NCI-H2171 treated with DMSO at 0.1 percent for 48 hours (cell line): ENCODE measurements at places on chromosomes 7 and 10.

- DNase-seq = no peak
Observed at GRCh38 chr10:14491811-14492210, 161.1 kb upstream of the FRMD4A start.

DNA sequence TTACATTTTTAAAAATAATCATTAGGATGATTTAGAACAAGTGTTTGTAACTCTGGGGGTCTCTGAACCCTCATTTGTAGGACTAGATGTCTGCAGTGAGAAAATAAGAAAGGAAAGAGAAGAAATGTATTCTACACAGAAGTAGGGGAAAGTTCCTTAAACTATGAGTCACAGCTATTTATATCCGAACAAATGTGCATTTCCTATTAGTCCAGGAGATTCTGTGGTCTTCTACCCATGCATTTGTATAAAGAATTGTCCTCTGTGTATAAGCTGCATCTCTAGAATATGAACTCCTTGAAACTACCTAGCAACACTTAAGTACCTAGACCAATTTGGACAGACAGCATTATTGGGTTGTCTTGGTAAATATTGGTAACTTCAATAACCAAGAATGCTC, 15.9 kb upstream of the CD36 start:
- DNase-seq = no peak

GRCh38 chr7:99806839-99807478, 20.9 kb upstream of the CYP3A43 start:
- DNase-seq = no peak

DNA sequence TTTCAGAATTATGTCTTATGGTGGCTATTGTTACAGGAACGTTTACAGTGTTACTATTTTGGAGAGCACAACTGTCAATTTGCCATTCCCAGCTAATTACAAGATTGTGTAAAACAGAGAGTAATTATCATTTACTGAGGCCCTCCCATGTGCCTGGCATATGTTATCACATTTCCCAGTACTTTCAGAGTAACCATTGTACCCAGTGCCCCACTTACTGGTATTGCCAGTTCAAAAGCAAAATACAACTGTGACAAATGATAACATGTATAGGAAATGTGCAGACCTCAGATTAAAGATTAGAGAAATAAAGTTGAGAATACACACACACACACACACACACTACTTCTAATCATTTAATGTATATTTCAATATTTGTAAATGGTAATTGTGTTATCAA, 572.5 kb downstream of the POM121L12 start:
- DNase-seq = no peak

- DNase-seq = no peak
Observed at GRCh38 chr10:64316416-64316815, 795.2 kb downstream of the REEP3 start.

DNA sequence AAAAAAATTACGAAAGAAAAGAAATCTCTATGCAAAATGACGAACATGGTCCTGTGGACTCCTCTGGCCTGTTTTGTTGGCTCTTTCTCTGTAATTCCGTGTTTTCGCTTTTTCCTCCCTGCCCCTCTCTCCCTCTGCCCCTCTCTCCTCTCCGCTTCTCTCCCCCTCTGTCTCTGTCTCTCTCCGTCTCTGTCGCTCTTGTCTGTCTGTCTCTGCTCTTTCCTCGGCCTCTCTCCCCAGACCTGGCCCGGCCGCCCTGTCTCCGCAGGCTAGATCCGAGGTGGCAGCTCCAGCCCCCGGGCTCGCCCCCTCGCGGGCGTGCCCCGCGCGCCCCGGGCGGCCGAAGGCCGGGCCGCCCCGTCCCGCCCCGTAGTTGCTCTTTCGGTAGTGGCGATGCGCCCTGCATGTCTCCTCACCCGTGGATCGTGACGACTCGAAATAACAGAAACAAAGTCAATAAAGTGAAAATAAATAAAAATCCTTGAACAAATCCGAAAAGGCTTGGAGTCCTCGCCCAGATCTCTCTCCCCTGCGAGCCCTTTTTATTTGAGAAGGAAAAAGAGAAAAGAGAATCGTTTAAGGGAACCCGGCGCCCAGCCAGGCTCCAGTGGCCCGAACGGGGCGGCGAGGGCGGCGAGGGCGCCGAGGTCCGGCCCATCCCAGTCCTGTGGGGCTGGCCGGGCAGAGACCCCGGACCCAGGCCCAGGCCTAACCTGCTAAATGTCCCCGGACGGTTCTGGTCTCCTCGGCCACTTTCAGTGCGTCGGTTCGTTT, 83.5 kb upstream of the SLF2 start:
- no peak for DNase-seq

- peak; percentile 48 for DNase-seq
Observed at GRCh38 chr7:79877874-79878465, 256.7 kb upstream of the GNAI1 start.

GRCh38 chr7:91465595-91466061, 201.4 kb downstream of the FZD1 start:
- no peak for DNase-seq

DNA sequence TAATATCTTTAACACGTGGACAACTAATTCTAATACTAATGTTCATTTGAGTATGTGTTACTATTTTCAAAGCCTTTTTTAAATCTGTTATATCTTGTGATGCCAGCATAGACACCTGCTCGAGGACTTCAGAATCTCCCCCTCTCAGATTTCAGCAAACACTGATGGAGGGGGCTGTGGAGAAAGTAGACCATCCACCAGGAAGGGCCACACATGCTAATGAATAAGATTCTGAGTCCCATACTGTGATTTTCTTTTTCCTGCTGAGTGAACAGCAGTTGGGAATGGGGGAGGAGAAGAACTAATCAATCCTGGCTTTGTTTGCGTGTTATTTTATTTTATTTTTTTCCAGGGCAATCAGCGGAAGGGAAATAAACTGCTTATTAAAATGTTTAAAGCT, 157.9 kb upstream of the CSTF2T start:
- DNase-seq = no peak

DNA sequence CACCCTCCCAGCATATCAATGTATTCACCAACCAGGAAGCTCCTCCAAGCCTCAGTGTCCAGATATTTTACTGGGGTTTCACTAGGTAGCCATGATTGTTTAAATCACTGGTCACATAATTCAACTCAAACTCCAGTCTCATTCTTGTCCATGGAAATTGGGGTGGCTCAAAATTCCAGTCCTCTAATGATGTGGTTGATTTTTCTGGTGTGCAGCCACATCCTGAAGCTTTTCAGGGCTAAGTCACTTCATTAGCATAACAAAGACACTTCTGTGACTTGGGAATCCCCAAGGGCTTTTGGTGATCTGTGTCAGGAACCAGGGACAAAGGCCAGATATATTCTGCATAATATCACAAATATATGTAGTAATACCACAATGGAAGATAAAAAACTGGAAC, 786.9 kb upstream of the IGFBP3 start:
- no peak for DNase-seq

- DNase-seq = no peak
Observed at GRCh38 chr10:62136931-62137330, 131.7 kb downstream of the RTKN2 start.

DNA sequence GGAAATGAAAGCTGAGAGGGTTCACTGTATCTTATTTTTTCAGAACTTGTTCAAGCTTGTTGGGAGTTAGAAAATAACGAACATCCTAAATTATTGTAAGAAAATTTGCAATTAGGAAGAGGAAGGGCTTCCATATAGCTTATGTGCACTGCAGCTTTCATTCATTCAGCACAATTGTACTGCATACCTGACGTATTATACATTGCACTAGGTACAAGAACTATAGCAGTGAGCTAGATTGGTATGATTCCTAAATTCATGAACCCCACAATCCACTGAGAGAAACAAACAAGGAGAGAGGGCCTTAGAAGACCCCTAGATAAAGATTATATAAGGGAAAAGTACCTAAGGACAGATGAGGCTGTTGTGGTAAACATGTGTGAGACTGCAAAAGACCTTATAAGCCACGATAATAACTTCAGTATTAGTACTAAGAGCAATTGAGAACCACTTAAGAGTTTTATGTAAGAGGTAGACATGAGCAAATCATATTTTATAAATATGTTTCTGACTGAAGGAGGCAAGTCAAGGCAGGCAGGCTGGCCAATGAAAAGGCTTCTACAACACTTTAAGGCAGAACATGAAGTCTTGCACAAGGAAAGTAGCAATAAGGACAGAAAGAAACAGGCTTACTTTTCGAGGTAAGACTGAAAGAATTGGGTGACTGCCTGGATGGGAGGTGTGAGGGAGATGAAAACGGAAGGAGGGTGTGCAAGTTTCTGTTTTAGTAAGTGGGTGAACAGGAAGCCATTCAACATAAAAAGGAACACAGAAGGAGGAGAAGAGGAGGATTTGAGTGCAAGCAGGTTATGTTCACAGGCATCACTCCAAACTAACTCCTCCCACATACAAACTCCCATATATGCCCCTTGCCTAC, 77.9 kb upstream of the LRRN3 start:
- DNase-seq = no peak

GRCh38 chr7:142916508-142916907, 17.0 kb downstream of the TRPV5 start:
- no peak for DNase-seq

DNA sequence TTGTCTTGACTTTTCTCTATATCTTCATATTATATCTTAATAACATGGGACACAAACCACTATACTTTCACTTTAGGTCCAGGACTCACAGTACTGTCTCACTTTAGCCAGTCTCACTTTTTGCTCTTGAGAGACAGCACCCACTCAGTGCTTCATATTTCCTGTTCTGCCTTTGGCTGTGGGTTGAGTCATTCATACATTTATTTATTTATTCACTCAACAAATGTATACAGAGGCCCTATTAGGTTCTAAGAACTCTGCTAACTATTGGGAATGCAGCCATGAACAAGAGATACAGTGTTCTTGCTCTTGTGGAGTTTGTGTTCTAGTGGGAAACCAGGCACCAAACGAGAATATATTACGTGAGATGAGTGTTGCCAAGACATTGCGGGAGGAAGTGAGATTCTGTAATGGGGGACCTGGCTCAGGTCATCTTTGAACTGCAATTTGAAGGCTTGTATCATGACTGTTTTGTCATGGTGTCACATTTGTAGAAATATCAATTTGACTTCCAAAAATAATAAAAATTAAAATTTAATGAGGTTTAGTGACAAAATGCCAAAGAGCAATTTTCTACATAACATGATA, 190.1 kb downstream of the SDHAF3 start:
- no peak for DNase-seq

- no peak for DNase-seq
Observed at GRCh38 chr7:110609336-110609735, 481.6 kb upstream of the LRRN3 start.

DNA sequence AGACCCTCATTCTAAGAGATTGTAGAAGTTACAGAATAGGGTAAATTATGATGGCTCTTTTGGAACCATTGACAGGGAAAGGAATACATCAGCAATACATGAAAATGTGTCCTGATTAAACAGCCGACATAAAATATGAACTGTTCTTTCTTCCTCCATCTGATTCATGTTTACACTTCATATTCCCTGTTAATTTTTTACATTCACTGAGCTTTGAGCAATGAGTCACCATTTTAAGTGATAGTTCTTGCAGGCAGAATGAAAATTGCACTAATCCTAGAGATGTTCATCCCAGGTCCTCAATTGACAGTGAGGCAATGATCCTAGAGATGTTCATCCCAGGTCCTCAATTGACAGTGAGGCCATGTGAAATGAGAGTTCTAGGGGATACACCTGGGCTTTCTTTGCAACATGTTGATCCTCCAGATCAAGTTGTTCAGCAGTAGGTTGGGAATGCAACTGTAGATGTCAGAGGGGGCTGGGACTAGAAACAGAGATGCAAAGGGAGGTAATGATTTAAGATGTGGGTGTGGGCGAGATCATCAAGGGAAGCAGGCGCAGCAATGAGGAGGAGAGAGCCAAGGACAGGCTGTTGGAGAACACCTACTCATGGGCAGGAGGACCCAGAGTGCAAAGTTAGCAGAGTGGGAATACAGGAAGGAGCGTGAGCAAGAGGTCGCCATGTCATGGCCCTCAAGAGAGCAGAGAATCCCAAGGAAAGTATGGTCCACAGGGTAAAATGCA, 138.7 kb downstream of the ZNF365 start:
- no peak for DNase-seq

DNA sequence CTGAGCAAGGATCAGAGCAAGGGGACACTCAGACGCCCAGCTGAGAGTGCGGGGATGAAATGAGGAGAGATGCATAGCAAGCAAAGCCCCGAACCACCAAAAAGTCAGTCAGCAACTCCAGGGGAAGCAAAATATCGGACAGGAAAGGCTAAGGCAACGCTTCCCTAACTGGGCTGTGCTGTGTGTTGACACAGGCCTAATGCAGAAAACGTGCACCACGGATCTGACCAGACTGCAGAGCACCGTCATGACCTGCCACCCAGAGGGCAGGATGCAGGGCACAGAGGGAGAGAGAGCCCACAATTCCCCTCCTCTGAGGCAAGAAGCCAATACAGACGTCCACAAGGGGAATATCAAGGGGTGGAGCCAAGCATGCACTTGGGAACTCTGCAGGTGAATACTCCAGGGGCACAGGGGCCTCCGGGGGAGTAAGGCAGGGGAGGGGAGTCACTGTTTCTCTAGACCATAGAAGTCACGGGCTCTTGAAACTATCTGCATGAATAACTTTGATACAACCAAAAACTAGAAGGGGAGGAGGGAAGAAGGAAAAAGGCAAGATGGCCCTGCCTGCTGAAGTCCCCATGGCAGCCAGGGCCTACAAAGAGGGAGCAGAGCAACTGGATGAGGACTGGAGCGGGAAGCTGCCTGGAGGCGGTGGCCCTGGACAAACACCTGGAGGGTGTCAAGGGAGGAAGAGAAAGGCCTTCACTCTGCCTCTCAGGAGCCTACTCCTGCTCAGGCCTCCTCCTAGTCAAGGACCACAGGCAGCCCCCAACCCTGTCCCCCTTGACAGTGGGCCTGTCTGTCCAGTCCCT, 26.2 kb downstream of the GRID1 start:
- DNase-seq = peak; percentile 7

GRCh38 chr10:17663450-17663849, 19.5 kb downstream of the STAM start:
- DNase-seq = no peak

GRCh38 chr7:121480058-121480457, 84.0 kb upstream of the FAM3C start:
- no peak for DNase-seq

DNA sequence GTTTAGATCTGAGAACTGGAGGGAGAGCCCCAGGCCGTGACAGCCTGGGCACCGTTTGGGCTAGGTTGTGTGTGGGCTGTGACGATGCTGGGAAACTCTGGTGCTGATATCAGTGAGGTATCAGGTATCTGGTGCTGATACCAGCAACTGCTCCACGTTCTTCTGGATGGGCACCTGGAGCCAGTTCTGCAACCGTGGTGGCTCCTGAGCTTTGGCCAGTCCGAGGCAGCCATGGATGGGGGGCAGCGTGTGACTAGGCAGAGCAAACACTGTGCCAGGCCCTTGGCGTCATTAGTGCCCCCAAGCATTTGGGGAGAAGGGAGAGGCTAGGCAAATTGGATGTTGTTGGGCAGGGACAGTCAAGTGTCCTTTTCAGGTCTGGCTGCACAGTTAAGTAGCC, 57.9 kb downstream of the ZNF467 start:
- no peak for DNase-seq

GRCh38 chr7:22587322-22587721, 87.3 kb upstream of the STEAP1B start:
- DNase-seq = no peak

- DNase-seq = no peak
Observed at GRCh38 chr10:59682986-59683937, 26.4 kb downstream of the SLC16A9 start.
